ENCODE measurements at places on chromosomes 7 and 10. TPM values are rescaled to one million over a fixed set of nuclear protein-coding genes. Genes with fewer than 3 reads are reported as not detected.

- no peak for DNase-seq
- H3K27ac ChIP-seq = no peak overlapping the region
These were observed 192.8 kb downstream of the DNAJC1 start for GRCh38 chr10:21810582-21811244.

DNA sequence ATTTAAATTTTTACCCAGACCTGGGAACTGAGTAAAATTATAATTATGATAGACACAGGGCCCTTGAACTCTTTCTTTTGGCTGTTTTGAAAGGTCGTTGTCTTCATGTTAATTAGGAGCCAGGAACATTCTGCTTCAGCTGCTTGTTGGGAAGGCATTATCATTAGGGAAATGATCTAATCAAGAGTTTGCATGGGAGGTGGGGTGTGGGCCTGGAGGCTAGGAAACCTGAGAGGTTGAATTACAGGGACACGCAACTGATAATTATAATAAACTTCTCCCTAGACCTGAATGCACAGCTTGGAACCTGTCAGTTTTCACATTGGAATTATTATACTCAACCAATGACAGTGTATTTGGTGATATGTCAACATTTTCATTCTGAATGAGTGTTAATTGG is 237.7 kb downstream of the CACNB2 start:
- H3K4me1 ChIP-seq = no peaks in the 10 kb centered on the region
- no peaks in the 10 kb centered on the region for H3K36me3 ChIP-seq
- DNase-seq = no peak
- no peaks in the 10 kb centered on the region for H3K27me3 ChIP-seq
- no peak overlapping the region for H3K27ac ChIP-seq
- H3K4me3 ChIP-seq = no peak overlapping the region

DNA sequence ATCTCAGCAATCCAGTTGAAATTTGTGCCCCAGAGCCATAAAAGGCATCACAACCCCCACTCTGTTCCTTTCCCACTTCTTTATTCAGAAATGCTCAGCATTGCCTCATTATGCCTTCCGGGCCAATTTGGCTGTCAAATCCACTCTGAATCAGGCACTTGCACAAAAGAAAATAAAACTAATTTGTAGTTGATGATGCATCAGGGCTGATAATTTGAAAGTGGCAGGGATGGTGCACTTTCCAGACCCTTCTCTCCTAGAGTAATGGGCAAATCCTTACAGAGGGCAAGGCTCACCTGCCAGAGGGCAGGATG is 147.9 kb upstream of the PDE1C start:
- H3K27ac ChIP-seq = no peak overlapping the region
- no peaks in the 10 kb centered on the region for H3K36me3 ChIP-seq
- no peak overlapping the region for H3K4me3 ChIP-seq
- DNase-seq = no peak

GRCh38 chr7:15068324-15068723 is 165.8 kb upstream of the DGKB start:
- no peaks in the 10 kb centered on the region for H3K4me1 ChIP-seq
- no peaks in the 10 kb centered on the region for H3K36me3 ChIP-seq
- H3K27ac ChIP-seq = no peak overlapping the region
- no peak for DNase-seq
- no peak overlapping the region for H3K4me3 ChIP-seq
- no peaks in the 10 kb centered on the region for H3K27me3 ChIP-seq

The ODAD2 gene
- not detected for total RNA-seq

The IDI2 gene
- total RNA-seq = not detected

Data from B cell (primary cell).